Central memory CD4-positive, alpha-beta T cell (primary cell): ENCODE measurements at places on chromosomes 7 and 10.

DNA sequence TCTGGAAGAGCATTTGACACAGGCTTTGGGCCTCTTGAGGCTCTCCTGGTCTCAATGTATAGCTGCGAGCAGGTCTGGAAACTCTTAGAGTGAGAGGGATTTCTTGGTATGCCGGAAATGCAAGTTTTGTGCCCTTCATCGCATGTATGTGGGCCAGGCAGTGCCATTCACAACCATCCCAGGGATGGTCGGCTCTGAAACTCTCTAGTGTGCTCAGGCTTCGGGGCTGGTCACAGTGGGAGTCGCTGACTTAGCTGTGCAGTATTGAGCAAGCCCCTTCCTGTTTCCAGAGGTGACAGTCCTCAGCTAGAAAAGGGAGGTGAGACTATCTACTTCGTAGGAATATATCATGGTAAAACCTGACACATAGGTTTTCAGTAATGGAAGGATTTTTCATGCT is 2.0 kb upstream of the AOAH start:
- no peak for DNase-seq

DNA sequence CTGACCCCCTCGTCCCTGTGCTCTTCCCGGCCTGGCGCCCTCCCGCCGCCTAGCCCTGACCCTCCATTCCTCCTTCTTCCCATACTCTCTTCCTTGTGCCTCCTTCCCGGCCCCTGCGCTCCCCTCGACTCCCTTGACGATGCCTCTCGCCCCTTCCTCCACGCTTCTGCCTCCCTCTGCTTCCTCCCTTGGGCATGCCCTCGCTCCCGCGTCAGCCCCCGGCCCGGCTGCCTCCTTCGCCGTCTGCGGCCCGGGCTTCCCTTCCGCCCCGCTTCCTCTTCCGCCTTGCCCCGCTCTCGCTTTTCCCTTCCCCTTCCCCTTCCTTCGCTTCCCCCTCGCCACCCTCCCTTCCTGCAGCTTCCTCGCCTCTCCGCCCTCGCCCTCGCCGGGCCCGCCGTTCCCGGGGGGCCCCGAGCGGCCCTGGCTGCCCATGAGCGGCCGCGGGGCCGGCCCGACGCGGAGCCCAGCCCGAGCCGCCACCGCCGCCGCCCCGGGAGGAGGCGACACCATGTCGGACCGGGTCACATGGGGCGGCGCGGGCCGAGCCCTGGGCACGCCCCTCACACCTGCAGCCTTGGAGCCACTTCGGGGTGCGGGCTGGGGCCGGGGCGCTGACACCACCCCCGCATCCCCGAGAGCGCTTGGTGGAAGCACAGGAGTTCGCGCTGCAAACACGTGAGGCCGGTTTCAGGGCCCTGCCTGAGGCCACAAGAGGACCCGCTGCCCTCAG is at the start of gene FBXW4:
FBXW4 (minus strand) TSS at position 497 of the 730 bp plus-strand sequence; CDS start at position 432, 65 bp downstream.
- DNase-seq: peak; percentile 71

DNA sequence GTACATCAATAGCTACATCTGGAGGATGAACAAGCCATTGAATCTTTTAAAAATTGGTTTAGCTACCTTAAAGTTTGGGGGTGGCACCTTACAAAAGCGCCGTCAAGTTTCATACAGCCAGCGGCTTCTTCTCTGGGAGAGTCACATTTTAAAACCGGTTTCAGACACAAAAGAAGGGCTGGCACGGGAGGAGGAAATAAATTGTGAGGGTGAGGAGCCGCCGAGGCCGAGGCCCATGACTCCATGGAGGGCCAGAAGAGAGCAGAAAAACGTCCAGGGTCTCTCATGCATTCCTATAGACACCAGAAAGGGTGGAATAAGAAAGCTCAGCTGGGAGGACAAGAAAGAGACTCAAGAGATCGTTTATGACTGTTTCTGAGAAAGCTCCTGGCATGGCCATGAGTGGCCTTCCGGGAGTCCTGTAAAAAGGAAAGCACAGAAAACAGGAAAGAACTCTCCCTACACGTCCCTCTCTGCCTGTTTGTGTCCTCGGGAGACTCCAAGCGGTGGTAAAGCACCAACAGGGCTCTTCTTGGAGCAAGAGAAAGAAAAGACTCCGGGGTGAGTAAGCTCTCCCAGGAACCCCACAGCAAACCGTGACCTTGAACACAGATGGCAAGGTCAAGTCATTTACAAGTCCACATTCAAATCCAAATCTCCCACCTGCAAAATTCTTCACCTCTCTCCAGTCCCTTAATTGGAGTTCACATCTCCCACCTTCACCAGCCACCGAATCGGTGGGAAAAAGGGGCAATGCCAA is 1.8 kb downstream of the FRAT2 start:
- DNase-seq: no peak

GRCh38 chr7:103560136-103560535 is 114.1 kb upstream of the SLC26A5 start:
- DNase-seq: no peak

GRCh38 chr10:52769966-52770365 is 2.6 kb downstream of the MBL2 start:
- no peak for DNase-seq

GRCh38 chr10:68721673-68722335 is 765 bp downstream of the CCAR1 start:
- no peak for DNase-seq

DNA sequence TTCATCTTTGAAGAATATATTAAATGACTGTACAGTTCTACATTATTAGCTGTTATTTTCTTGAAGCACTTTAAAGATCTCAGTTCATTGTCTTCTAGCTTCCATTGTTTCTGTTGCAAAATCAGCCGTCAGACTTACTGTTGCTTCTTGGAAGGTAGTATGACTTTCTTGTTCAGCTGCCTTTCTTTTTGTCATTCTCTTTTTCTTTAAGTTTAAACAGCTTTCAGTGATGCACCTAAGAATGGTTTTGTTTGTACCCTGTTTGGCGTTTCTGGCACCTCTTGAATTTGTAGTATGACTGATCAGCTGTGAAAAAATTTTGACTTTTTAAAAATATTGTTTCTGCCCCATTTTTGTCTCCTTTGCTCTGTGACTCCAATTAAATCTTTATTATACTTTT is 9.3 kb downstream of the MKLN1 start:
- DNase-seq: no peak

DNA sequence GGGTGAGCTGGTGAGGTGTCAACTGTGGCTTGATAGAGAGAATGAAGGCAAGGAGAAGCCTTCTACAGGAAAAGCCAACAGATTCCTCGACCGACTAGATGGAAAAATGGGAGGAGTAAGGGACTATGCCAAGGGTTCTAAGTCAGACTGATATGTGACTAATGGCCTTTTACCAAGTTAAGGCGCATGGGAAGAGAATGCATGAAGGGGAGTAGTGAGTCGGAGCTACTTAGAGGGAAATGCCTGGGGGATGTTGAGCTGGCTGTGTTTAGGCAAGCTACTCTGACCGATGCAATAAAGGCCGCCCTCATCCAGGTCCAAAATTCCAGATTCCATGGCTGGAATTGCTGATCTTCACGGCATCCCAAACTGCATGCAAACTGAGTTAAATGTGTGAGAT is 48.2 kb downstream of the APBB1IP start:
- no peak for DNase-seq

GRCh38 chr10:102757323-102757722 is 13.6 kb downstream of the WBP1L start:
- no peak for DNase-seq

DNA sequence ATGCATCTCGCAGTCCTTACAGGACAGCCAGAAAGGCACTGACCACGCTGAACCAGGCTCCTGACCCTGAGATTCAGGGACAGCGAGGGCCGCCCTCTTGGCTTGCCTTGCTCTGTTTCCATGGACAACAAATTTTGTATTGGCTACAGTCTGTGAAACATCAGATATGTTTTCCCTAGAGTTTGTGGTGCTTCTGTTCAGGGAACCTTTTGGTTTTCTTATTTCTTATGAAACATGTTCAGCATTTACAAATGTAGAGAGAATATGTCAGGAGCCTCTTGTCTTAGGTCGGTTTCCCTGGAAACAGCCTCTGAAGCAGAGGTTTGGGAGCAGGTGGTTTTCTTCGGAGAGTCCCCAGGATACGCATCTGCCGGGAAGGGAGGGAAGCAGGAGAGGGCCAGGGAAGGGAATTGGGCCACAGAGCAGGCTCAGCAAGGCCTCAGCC is 260.1 kb downstream of the CCDC3 start:
- DNase-seq: no peak

DNA sequence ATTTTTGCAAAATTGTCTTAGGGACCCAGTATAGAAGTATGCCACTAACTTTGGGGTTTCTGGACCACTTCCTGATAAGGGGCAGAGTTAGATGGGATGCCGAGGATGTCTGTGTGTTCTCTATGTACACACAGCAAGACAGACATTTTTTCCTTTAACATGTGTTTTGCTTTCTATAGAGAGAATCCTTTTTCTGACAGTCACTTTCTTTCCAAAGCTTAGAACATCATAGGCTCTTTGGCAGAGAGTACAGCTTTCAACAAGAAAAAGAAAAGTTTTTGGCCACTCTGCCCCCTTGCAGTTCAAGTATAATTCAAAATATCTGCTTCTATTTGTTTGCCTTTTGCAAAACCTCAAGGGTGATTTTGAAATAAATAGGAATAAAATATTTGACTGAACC is 44.1 kb downstream of the PAPSS2 start:
- DNase-seq: no peak

DNA sequence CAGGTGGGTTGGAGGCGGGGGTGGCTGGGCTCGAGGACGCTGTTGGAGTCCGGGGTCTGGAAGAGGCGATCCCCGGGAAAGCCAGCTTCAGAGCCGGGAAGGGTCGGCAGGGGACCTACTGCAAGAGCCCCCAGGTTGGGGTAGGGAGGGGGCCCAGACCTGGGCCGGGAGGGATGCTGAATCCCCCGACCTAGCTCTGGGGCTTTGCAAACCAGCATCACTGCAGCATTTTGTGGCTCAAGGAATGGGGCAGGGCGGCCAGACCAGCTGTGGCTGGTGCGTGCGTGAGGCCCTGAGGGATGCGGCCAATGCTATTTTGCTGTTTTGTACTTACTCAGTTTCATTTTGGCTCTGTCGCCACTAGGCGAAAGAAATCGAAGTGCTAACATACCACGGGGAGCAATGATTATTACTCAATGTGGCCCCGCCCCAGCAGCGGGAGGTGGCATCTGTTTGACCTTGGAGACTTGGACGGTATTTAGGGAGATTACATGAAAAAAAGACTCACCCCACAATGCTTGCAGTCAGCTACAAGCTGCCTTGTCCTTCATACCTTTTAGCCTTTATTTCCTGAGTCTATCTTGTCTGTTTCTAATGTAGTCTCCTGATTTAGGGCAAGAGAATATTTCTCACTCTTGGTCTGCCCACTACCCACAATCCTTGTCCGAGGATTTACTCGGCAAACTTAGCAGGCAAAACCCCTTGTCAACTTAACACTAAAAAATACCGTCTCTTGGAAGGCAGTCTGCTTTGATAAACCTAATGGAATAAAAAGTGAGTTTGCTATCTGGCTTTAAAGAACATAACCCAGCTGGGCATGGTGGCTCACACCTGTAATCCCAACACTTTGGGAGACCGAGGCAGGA is 16.2 kb downstream of the HSPB1 start:
- peak; percentile 57 for DNase-seq

- no peak for DNase-seq
Observed at GRCh38 chr10:116155191-116155590, 117.8 kb downstream of the GFRA1 start.

GRCh38 chr7:98887038-98887437 is 8.7 kb downstream of the TRRAP start:
- DNase-seq: no peak

DNA sequence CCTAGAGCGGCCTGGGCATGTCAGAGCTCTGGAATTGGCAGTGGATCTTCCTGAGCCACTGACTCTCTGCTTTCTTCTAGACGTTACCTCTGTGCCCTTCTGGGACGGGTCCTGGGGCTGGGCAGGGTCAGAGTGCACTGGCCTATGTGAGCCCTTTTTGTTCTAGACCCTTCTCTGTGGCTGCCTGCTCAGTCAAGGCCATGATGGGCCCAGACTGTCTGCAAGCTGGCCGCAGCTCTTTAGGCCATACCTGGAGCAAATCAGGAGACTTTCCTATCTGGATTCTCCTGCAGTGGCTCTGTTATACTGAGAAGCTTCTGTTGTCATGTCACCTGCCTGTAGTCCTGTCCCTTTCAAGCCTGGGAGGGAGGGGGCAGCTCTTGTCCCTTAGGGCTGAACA is 70.1 kb downstream of the ADCY1 start:
- DNase-seq: no peak

- DNase-seq: peak; percentile 58
Observed at GRCh38 chr10:61899997-61900828, 1.3 kb upstream of the ARID5B start.

GRCh38 chr10:125605167-125605566 is 77.8 kb downstream of the TEX36 start:
- DNase-seq: no peak

GRCh38 chr7:6164491-6164890 is 107.9 kb downstream of the CYTH3 start:
- DNase-seq: no peak

GRCh38 chr7:24401628-24402593 is 117.9 kb downstream of the NPY start:
- no peak for DNase-seq

DNA sequence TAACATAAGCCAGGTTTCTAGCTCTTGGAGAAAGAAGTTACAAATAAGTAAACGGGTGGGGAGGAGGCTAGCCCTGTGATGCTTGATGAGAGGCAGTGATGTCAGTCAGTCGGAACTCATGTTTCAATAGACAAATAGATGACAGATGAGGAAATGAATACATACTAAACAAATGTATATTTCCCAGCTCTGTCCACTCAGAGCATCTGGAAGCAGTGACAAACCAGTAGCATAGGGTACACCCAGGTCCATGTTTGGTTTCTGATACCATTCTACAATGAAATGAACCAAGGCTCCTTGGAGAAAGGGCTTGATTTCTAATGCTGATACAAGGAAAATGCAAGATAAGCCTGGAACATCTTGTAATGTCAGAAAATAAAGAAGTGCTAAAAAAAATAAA is 30.6 kb downstream of the PODXL start:
- DNase-seq: no peak
